Neural progenitor cell (in vitro differentiated cells): ENCODE measurements at places on chromosomes 11 and 22.

- no peak for DNase-seq
Observed at GRCh38 chr11:60919320-60919719, 4.9 kb upstream of the TMEM132A start.

DNA sequence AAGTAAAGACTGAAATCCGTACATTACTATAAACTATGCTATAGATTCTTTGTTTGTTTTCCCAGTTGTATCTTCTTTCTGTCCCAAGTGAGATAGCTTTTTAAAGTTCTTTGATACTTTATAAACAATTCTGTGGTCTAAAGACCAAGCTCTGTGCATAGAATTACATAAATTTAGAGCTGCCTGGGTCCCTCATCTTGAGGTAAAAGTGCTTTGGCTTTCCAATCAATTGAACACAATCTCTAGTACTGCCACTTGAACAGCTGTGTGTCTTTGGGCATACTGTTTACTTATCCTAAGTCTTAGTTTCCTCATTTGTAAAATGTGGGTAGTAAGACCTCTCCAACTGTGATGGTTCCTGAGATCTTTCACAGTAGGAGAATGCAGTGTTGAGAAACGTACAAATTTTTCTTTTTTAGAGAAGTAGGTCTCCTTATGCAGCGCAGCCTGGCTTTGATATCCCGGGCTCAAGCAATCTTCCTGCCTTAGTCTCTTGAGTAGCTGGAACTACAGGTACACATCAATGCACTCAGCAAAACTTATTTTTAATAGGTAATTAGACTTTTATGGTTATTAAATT, 2.5 kb upstream of the EED start:
- DNase-seq: no peak

- no peak for DNase-seq
Observed at GRCh38 chr22:25060522-25061071, 108.1 kb downstream of the KIAA1671 start.

GRCh38 chr22:47071807-47072641, 309.6 kb downstream of the TBC1D22A start:
- no peak for DNase-seq
